Activated CD4-positive, alpha-beta T cell treated with anti-CD3 and anti-CD28 coated beads for 1 hour (primary cell): ENCODE measurements at places on chromosomes 6 and 20.

- DNase-seq = no peak
These were observed 21.7 kb upstream of the TBC1D20 start for GRCh38 chr20:483815-484644.

- DNase-seq = no peak
These were observed 289.4 kb downstream of the PHACTR1 start for GRCh38 chr6:13005994-13006393.

DNA sequence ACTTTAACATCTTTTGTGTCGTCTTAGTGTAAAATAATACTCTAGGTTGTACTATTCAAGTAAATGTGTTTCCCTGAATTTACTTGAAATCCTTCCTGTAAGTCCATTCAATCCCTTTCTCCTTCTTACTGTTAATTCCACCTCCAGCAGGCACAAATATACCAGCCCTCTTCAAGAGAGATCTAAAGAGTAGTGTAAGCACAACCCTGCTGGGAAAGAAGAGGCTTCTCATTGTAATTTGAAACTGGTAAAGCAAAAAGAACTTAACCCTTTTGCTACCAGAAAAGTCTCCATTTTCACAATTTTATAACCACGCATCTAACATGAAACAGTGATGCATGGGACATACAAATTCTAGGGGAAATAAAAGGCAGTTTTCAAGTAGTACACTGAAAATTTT is at the start of gene BMP5:
Gene BMP5 (minus strand): TSS at position 191 of the 400 bp plus-strand sequence. CDS start 725 bp downstream, outside the sequence.
- no peak for DNase-seq

GRCh38 chr20:9068841-9069663 is at the start of gene PLCB4:
Gene PLCB4 (plus strand): TSS chr20:9069087. CDS start chr20:9307815, 238,728 bp downstream.
- no peak for DNase-seq

DNA sequence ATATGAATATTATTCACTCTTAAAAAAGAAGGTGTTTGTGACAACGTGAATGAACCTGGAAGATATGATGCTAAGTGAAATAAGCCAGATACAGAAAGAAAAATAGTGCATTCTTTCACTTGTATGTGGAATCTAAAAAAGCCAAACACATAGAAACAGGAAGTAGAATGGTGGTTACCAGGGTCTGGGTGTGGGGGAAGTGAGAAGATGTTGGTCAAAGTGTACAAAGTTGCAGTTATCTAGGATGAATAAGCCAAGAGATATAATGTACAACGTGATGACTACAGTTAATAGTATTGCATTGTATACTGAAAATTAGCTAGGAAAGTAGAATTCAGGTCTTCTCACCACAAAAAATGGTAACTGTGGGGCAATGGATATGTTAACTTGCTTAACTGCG is 151.1 kb upstream of the HCRTR2 start:
- no peak for DNase-seq

- DNase-seq = no peak
These were observed 444.4 kb upstream of the RGS17 start for GRCh38 chr6:153575528-153575927.

- DNase-seq = no peak
These were observed 149.6 kb downstream of the MOXD1 start for GRCh38 chr6:132251711-132252110.

- DNase-seq = no peak
These were observed 51.4 kb downstream of the IBTK start for GRCh38 chr6:82196161-82196560.

GRCh38 chr6:134010400-134010799 is 42.0 kb downstream of the SLC2A12 start:
- DNase-seq = no peak

DNA sequence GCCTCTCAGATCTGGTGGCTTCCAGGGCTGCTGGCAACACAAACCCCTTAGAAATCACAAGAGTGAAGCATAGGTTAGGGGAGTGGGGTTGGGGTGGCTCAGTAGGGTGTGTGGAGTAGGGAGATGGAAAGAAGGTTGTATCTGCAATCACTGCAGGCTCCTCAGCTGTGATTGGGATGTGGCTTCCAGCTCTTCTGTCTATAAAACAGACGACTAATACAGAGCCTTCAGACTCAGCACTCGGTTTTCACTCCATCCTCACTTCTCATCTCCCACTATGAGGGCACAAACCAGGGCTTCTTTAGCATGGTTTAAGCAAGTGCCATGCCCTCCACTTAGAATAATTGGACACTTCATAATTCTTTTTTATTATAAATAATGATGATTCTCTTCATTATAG is 46.4 kb upstream of the CAP2 start:
- no peak for DNase-seq

GRCh38 chr6:137176729-137177128 is 3.3 kb upstream of the IL22RA2 start:
- no peak for DNase-seq

- no peak for DNase-seq
These were observed 316.2 kb downstream of the ADGRB3 start for GRCh38 chr6:68951270-68951669.

GRCh38 chr20:64042054-64042781 is 6.2 kb downstream of the C20orf204 start:
- DNase-seq = no peak

DNA sequence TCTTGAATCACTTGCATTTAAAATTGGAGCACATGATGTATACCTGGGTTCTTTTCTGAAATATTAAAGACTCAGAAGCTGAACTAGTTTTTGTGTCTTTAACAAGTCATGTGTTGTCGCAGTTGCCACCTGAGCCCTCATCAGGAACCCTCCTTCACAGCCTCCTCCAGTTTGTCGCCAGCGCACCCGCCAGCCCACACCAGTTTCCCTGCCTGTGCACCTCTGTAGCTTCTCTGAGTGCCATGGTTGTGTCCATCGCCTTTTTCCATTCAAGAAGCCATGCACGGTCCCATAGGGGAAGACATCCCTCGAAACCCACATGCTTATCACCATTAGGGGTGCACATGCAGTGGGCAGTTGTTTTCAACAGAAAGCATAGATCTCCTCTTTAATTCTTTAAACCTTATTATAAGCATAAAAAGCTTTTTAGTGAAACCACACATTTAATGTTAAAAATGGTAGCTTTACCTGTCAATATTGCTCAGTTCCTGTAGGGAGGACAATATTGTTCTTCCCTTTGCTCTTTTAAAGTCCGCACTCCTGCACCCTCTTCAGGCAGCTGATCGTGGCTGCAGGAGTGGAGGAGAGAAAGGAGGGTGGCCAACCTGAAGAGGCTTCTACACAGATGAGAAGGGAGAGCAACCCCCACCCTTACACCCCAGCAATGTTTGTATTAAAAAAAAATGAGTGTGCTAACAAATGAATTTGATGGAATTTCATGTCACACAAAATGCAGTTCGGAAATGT is 121.9 kb downstream of the CFAP61 start:
- DNase-seq = no peak

DNA sequence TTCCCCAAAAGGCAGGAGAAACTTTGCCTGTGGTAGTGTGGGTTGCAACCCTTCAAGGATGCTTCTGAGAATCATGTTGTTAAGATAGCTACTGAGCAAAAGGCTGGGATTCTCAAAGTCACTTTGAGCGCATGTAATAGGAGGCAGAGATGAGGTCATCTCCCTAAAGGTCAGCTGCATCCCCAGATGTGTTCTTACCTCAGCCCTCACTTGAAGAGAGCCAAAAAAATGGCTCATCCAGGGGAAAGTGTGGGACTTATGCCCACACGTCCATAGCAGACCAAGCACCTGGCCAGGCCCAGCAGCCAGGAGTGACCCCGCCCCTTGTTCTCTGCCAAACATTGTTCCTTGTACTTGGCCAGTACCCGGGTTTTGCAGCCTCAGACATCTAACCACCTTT is 187.0 kb upstream of the BMP2 start:
- no peak for DNase-seq

DNA sequence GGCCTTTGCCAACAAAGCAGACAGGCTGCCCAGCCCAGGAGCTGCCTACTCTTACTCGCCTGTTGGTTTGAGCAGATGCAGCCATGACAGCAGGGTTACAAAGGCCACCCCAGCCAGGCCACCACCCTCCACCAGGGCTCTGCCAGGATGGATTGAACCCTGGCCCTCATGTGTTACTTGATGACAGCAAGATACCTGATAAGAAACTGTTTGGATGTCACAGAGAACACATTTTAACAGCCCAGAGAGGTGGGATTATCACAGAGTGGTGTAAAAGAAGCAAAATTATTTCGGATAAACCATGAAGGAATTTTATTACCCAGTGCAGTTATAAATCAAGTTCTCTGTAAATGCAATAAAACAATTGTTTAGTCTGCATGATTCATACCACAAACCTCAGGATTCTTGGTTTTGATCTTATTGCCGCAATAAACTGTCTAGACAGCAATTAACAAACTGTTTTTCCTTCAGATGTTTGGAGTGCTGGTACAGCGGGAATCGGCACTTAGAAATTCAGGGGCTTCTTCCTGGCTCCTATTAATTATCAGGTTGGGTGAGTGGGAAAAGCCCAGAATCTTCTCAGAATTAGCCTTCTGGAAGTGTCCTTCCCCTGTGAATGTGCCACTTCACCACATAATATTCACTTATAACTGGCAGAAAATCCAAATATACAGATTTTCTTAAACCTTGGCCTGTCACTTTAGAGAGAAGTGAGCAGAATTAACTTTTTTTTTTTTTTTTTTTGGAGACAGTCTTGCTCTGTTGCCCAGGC is 58.0 kb upstream of the SALL4 start:
- no peak for DNase-seq

DNA sequence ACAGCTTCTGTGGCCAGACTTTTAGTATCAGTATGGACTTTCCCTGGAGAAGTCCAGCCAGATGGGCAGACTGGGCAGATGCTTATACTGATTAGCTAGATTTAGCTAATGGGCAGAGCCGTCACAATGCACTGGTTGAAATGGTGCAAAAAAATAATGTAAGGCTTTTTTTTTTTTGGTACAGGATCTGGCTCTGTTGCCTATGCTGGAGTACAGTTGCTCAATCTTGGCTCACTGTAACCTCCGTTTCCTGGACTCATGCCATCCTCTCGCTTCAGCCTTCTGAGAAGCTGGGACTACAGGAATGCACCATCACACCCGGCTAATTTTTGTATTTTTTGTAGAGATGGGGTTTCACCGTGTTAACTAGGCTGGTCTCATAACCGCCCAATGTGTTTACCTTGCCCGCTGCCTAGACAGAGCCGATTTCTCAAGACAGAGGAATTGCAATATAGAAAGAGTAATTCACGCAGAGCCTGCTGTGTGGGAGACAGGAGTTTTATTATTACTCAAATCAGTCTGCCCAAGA is 16.4 kb upstream of the KIFC1 start:
- no peak for DNase-seq

DNA sequence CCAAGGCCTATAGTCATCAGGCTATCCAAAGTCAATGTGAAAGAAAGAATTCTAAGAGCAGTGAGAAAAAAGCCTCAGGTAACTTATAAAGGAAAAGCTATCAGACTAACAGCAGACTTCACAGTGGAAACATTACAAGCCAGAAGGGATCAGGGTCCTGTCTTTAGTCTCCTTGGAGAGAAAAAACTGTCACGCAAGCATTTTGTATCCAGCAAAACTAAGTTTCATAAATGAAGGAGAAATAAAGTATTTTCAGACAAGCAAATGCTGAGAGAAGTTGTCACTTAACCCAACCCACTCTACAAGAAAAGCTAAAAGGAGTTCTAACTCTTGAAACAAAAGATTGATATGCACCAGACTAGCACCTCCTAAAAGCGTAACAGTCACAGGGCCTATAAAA is 28.1 kb downstream of the CITED2 start:
- no peak for DNase-seq
